ENCODE measurements at places on chromosomes 4 and X. TPM values are rescaled to one million over a fixed set of nuclear protein-coding genes. Genes with fewer than 3 reads are reported as not detected.

DNA sequence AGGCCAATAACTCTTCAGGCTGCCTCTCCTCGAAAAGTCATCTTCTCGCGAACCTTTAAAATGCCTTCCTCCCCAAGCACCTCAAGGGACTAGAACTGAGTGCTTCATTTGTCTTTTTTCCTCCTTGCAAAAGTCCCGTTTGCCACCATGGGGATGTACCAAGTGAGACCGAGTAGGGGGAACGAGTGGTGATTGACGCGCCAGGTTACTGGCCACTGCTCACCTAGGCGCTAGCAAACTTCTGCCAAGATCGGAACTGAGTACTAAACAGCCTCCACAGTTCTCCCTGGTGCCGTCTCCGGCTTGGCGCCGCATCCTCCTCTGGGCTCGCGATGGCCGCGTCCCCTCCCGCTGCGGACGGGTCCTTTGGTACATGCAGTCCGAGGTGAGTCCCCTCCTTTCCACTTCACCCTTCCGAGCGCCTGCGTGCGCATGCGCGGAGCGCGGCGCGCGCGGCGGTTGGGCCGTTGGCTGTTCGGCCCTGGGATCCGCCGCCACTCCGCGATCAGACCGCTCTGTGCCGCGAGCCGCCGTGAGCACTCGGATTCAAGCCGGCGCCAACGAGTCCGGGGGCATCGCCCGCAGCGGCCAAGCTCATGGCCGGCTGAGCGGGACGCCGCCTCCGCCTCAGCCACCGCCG is at the start of gene CDK16:
TSS of gene CDK16 (plus strand) at position 402 of the 640 bp plus-strand sequence. CDS start 4,877 bp downstream, outside the sequence.
- peak; percentile 83 for DNase-seq

GRCh38 chr4:139470997-139471665 is 17.2 kb downstream of the RAB33B start:
- DNase-seq, result no peak

Gene PPP1R2C
- not detected for total RNA-seq

- DNase-seq, result no peak
Measured at GRCh38 chrX:28910487-28910886, 323.2 kb downstream of the IL1RAPL1 start.

Gene AFF2
- 106 TPM for total RNA-seq

- DNase-seq, result no peak
Measured at GRCh38 chr4:152115118-152115517, 354.3 kb upstream of the GATB start.

GRCh38 chrX:74922922-74923543 is 2.2 kb downstream of the NEXMIF start:
- DNase-seq, result peak; percentile 9

- no peak for DNase-seq
Measured at GRCh38 chrX:826448-826847, 195.9 kb downstream of the SHOX start.

DNA sequence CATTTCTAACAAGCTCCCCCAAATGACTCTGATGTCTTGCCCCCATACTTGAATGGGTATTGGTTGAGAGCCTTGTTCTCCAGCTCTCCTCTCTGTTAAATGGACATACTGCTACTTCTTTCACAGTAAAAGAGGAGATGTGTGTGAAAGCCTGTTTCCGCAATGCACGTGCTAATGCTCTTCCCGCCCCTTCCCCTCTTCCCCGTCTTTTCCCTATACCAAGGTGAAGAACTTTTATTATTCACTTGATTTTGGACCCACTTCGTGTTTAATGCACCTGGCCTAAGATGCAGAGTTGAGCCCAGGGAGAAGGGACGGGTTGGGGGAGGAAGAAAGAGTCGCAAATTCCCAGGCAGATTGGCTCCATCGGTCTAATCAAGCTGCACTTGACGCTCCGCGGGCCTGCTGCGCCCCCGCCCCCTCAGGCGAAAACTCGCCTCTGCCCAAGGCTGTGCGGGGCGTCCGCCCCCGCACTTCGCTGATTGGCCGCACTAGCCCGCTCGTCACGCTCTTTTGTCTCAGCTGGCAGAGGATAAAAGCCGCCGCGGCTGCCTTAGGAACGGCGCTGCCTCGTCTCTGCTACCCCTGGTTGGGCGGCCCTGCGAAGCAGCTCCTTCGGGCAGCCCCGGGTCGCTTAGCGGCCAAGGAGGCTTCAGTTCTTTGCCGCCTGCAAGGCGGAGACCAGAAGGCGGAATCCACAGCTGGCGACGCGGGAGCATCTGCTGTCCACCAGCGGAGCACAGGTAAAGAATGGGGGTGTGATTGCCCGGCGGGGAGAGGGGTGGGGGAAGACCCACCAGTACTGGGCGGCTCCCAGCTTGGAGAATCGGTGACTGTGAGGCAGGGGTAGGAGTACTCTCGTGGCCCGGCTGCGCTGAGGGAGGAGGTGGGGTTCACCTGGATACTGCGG is at the start of gene ZCCHC12:
TSS of gene ZCCHC12 (plus strand) at position 562 of the 910 bp plus-strand sequence. CDS start 1,421 bp downstream, outside the sequence.
- no peak for DNase-seq

GRCh38 chr4:182531555-182532162 is 288.5 kb downstream of the TENM3 start:
- DNase-seq, result no peak

- DNase-seq, result no peak
Measured at GRCh38 chr4:36010397-36010929, 233.9 kb downstream of the ARAP2 start.

Gene UNC5C
- total RNA-seq, result not detected

Gene PF4V1
- total RNA-seq, result not detected

GRCh38 chrX:133715715-133716114 is 269.7 kb downstream of the GPC3 start:
- DNase-seq, result no peak

- no peak for DNase-seq
Measured at GRCh38 chr4:86595426-86595805, 1.3 kb downstream of the PTPN13 start.

GRCh38 chrX:14026121-14026520 is 3.6 kb downstream of the GEMIN8 start:
- DNase-seq, result no peak

DNA sequence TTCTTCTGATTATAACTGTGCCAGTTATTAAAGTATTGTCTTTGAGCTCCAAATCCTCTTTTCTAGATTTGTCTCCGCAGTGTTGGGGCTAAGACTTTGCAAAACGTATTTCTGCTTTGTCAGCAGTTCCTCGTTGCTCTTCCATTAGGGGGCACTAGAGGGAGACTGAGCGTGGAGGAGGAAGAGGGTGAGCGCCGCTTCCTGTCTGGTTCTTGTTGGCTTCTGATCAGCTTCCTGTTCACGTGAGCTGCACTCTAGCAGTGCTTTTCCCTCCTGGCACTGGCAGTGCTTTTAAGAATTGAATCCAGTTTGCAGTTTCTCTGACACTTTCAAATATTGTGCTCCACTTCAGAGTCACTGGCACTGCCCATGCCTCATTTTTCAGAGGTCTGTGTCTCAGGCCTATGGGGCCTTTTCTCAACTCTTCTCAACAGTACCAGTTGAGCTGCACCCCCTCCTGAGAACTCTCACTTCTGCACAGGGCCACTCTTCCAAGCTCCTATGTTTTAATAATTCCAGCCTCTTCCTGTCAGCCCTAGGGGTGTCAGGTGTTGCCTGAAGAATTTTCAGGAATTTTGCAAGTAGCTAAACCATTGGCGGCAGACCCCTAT is 54.4 kb upstream of the LCORL start:
- peak; percentile 78 for DNase-seq

DNA sequence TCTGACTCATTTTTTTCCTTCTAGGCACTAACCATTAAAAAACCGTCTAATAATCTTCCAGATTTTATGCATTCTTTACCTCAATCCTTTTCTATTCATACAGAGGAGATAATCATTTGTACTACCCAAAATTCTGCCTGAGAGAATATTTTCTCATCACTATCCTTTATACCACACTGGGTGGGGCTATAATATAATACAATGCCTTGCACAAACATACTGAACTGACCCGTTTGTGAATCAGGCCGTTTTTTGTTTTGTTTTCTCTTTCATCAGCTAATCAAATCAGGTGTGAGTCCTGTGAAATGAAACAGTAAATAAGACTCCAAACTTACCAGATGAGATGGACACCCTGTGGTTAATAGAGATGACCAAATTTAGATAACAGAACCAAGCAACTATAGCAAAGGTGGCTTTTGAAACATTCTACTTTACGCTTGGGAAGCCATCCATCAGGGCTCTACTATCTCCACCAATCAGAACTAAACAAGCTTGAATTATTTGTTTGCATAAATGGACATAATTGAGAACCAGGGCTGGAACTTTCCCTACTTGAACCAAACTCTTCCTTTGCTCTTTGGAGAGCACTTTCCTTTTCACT is 573.0 kb downstream of the GABRG1 start:
- no peak for DNase-seq

DNA sequence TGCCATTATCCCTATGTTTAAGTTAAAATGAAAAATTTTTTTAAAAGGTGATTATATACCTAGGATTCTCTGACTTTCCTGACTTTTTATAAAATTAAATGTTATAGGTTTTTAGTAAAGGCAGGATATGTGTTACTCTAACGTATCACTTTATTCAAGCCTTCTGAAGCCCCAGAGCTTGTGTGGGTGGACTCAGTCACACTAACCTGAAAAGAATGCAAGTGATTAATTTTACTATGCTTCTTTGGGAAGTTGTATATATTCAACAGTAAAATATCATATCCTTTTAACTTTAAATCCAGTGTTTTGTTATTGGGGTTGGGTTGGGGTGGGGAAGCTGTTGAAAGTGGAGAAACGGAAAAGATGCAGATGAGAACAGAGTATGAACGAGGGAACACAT is 22.8 kb downstream of the PDLIM3 start:
- DNase-seq, result no peak

All from OCI-LY7 (cell line).